ENCODE measurements at places on chromosomes 3 and 15.

- no peak for DNase-seq
Observed at GRCh38 chr15:68330416-68330815, 52.9 kb downstream of the FEM1B start.

DNA sequence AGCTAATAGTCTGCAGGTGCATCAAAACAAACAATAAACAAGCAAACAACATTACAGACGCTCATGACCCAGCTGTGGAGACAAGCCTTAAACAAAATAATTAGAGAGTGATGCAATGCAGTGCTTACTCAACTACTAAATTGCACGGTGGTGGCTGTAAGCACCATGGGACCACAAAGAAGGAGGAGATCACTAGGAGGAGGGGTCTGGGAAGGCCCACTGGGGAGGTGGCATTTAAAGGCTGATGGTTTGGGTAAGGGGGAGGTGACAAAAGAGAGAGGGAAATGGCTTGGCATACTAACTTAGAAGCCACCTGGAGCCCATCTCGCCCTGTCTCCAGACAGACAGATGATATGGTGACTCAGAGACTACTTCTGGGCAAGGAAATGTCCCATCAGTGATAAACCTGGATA is 516.7 kb downstream of the FOXP1 start:
- DNase-seq: peak; percentile 43

GRCh38 chr3:94234177-94234788 is 171.4 kb downstream of the NSUN3 start:
- peak; percentile 24 for DNase-seq

GRCh38 chr3:7190095-7190494 is 329.2 kb downstream of the GRM7 start:
- DNase-seq: no peak

DNA sequence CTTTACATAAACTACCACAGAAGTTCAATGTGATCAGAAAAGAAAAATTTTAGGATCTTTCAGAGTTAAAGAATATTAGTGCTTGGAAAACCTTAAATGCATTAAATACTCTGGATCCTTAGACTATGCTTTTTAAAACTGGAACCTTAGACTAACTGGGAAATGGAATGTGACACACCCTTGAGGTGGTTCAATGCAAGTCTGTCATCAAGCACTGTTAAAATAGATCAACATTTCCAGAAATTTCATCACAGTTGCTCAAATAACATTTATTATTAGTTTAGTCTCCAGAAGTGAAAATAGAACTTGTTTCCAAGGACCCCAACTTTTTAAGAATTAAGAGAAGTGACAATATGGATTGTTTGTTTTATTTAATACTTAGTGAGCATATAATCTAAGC is 71.8 kb downstream of the GAP43 start:
- DNase-seq: no peak

DNA sequence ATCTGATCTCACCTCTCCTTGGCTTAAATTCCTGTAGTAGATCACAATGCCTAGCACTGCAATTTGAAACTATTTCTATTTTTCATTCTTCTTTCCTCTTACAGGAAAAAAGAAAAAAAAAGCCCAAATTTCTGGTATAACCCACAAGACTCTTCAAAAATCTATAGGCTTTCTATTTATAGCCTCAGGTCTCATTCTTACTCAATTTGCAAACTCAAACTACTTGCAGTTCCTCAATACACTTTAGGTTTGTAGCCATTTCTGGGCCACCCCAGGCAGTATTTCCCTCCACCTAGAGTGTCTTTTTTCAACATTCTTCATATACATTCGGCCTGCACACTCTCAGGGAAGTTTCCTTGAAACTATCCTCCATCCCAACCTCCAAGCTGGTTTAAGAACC is 169.0 kb downstream of the TBC1D5 start:
- DNase-seq: no peak

- DNase-seq: no peak
Observed at GRCh38 chr3:58016710-58017109, 8.5 kb downstream of the FLNB start.

Data from activated CD4-positive, alpha-beta T cell treated with anti-CD3 and anti-CD28 coated beads, Interleukin-2, amount 10 ng/mL, durations not matched to agents 7 days and 5 days (primary cell).